ENCODE measurements at places on chromosomes 1 and 21. TPM values are rescaled to one million over a fixed set of nuclear protein-coding genes. Genes with fewer than 3 reads are reported as not detected.

The CR1L gene
- 2.6 TPM for total RNA-seq

The PRDM16 gene
- total RNA-seq, result 4.7 TPM

The SLC45A3 gene
- 2.1 TPM for total RNA-seq

The MAB21L3 gene
- total RNA-seq, result not detected

The PTGER3 gene
- 2.6 TPM for total RNA-seq

The VWA5B1 gene
- 0.52 TPM for total RNA-seq

The AIRE gene
- not detected for total RNA-seq

The GJB3 gene
- total RNA-seq, result not detected

The GOLT1A gene
- not detected for total RNA-seq

The ZYG11A gene
- not detected for total RNA-seq

The ZCCHC17 gene
- total RNA-seq, result 19.8 TPM

The OR2L5 gene
- not detected for total RNA-seq

The MPL gene
- total RNA-seq, result not detected

The SSU72 gene
- 40.2 TPM for total RNA-seq

The NPL gene
- 47.5 TPM for total RNA-seq
